Stimulated activated CD8-positive, alpha-beta memory T cell treated with anti-CD3 and anti-CD28 coated beads, Interleukin-2, amount 100 ng/mL, for 48 hours (primary cell): ENCODE measurements at places on chromosomes 3 and 15.

DNA sequence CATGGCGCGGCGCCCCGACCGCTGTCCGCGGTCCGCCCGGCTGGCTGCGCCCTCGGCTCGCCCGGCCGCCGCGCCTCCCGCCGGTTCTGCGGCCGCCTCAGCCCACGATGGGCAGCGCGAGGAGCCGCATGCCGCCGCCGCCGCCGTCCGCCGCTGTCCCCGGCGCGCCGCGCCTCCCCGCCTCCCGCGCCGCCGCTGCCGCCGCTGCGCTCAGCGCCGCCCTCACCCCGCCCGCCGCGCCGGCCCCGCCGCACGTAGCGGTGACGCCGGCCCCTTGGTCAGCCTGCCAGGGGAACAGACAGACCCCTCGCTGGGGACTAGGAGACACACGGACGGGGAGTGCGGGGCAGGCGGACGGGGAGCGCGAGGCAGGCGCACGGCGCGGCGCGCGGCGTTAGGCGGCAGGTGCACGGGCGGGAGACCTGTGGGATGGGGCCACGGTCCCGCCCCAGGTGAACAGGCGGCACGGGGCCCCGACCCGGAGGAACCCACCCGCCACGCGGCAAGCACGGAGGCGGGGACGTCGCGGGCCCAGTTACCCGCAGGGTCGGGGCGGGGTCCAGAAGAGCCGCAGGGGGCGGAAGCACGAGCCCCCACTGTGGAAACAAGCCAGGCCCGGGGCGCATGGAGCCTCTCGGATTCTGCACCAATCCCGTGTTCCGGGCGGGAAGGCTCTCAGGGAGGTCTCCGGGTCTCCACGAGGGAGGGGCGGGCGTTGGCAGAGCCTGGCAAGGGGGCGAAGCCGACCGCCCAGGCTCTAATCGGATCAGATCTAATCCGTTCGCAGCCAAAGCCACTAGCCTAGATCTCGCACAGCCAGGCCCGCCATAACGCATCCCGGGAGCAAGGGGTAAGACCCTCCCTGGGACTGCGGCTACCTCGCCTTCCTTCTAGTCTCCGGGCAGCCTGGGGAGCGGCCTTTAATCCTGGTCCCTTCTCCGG lies at the start of gene CSPG5:
Gene CSPG5, minus strand, starts transcription at position 175 of the 942 bp plus-strand sequence. Its CDS starts 172 bp downstream, at position 3.
- no peak for DNase-seq

DNA sequence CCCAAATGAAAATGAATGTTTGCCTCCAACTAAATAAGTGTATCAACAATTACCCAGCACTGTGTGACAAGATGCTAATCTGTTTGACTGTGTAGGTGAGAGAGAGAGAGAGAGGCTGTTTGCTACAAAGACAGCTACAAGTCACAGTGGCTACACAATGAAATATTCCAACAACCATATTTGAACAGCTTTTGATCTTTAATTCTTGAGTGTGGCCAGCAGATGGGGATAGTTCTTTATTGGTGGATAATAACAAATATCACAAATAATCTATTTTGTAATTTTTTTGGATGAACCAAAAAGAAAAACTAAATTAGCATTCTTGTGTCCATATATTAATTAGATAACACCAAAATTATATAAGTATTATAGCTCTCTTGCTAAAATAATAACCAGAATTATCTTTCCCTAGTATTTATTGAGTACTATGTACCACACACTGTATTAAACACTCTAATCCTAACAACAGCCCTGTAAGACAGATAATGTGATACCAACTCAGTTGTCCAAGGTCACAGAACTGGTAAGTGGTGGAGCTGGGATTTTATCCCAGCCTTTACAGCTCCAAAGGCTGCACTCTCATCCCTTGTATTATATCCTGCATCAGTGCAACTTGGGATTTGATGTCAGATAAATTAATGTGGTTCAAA lies 61.9 kb upstream of the C3orf80 start:
- no peak for DNase-seq

DNA sequence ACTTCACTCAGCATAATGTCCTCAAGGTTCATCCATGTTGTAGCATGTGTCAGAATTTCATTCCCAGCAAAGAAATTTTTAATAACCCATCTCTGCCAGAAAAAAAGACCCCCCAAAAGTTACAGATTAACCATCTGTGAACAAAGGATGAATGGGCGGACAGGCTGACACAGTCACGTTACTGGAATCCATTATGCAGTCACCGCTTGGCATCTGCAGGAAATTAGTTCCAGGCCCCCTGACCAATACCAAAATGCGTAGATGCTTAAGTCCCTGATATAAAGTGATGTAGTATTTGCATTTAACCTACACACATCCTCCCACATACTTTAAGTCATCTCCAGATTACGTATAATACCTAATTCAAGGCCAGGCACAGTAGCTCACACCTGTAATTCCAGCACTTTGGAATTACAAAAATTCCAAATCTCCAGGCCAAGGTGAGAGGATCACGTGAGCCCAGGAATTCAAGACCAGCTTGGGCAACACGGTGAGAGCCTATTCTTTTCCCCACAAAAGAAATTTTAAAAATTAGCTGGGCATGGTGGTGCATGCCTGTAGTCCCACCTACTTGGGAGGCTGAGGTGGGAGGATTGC lies 1.5 kb upstream of the SLC12A8 start:
- DNase-seq = no peak

DNA sequence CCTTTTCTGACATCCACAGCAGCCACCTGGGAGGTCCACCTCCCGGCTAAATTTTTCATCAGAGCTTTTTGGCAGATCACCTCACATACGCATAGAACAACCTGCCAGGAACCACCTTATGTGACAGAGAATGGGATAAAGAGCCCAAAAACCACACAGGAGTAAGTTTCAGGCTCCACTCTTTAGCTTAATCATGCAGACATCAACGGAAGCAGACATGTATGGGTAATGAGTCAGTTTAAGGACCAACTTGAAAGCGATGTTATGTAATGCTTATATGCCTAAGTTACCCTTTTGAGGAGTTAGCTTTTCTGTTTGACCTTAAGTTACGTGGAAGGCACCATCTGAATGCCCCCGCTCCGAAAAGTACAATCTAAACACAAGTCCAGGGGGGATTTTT lies 183.3 kb upstream of the BHLHE40 start:
- no peak for DNase-seq

DNA sequence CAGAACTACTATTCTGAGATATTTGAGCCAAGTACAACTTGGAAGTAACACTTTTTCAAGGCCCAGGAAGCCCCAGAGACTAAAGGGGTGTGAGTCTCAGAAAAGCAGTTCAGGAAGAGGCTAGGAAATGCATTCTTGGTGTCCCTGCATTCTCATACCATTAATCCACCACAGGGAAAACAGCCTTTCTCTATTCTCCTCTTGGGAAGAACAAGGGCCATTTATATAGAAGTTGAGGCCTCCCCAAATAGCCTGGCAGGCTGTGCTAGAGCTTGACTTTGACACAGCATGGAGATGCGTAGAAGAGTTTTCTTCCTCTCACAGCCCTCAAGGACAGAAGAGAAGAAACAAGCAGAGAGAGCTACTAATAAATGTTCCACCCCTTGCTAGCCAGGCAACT lies 5.5 kb upstream of the NR2C2 start:
- DNase-seq = no peak

DNA sequence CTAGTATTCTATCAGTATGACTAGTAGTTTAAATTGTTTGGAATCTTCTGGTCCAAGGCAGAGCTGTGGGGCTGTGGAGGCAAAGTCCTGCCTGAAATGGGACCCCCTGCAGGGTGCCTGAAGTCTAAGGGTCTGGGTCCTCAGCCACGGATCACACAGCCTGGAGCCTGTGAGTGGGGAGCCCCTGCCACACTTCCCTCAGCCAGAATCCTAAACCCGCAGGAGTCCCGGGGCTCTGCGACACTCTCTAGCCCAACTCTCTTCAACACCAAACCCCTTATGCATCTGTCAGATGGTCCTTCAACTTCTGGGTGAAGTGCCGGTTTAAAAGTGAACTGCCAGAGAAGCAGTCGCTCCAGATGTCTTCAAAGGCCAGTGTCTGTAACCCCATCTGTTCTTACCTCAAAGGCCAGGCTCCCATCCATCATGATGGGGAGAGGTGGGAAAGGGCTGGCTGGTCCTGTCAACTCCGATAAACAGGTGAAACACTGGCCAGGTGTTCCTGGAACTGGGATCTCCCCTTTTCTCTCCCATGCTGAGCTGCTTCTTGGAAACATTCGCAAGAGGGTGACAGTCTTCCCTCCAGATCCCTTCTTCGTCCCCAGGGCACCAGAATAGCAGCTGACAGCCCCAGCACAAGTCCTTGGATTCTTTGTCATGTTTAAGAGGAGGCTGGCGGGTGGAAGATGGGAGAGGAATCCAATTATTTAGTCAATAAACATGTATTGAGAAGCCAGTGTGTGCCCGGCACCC lies 45.6 kb downstream of the CPN2 start:
- DNase-seq = no peak
